ENCODE measurements at places on chromosomes 1 and 21.
A peak's percentile ranks its signal among the peaks of the same experiment; 100 is the strongest.

- no peak for DNase-seq
Observed at GRCh38 chr1:54927472-54928240, 40.7 kb upstream of the DHCR24 start.

- no peak for DNase-seq
Observed at GRCh38 chr1:15934211-15935055, 41.5 kb downstream of the ZBTB17 start.

DNA sequence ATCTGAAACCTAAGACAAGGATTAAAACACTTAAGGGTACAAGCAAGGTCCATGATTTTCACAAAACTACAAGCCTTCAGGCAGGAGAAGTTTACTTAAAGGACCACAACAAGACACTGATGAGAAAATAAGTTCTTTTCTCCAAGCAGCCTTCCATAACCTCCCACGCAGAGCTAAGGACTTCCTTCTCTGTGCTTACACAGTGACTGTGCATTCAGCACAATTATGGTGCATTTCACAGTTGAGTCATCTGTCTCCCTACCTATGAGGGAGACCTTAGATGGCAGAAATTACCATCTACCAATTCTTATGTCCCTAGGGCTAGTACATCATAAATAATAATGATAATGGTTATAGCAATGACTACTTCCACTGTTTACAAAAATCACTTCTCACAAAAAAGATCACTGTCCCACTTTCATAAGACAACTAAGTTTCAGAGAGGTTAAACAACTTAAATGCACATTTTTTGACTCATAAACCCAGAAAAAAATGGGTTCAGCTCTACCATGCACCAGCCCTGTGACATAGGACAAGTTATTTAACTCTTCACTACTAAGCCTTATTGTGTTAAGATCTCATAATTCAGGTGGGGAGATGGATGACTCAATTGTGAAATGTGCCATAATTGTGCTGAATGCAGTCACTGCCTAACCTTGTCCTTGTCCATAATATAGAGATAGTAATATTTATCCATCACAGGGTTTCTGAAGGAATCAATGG lies 45.3 kb downstream of the TARBP1 start:
- no peak for DNase-seq

GRCh38 chr1:7552402-7552801 lies 218.7 kb upstream of the VAMP3 start:
- no peak for DNase-seq

- DNase-seq = no peak
Observed at GRCh38 chr1:117600325-117600943, 5.4 kb upstream of the TENT5C start.

DNA sequence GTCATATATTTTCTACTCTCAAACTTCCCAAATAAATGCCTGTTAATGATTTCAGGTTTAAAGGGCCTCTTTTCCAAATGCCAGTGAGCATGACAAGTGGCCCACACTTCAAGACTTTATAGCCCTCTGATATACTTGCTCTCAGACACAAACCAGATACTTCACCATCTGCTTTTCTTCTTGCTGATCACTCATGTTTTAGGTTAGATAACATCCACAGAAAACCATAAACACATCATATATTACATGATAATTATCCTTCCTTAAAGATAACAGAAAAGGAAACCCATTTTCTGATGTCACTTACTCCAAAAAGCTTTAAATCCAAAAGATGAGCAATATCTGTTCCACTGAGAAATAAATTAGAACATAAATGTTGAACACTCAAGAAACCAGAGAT lies 723.5 kb downstream of the LTN1 start:
- DNase-seq = no peak

GRCh38 chr1:68121536-68121935 lies 71.1 kb upstream of the DIRAS3 start:
- DNase-seq = no peak

- no peak for DNase-seq
Observed at GRCh38 chr1:15282810-15283474, 35.9 kb downstream of the FHAD1 start.

- no peak for DNase-seq
Observed at GRCh38 chr1:95321531-95321930, 87.5 kb downstream of the RWDD3 start.

- no peak for DNase-seq
Observed at GRCh38 chr1:112712701-112713128, 2.4 kb downstream of the PPM1J start.

GRCh38 chr1:174391716-174392115 lies 56.0 kb upstream of the GPR52 start:
- DNase-seq = no peak

DNA sequence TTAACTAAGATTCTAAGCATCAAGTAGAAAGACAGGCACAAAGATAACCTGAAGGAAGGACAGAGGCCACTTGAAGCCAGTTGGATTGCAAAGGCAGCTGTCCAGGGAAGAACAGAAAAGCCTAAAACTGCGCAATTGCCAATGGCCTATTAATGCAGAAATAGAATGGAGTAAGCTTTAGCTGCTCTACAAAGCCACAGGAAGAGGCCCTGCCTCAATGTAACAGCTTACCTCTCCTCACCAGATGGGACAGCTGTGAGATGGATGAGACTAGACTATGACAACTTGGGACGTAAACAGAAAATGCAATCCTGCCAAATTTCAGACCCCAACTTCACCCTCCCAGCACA lies 176.5 kb downstream of the EIF4G3 start:
- no peak for DNase-seq

DNA sequence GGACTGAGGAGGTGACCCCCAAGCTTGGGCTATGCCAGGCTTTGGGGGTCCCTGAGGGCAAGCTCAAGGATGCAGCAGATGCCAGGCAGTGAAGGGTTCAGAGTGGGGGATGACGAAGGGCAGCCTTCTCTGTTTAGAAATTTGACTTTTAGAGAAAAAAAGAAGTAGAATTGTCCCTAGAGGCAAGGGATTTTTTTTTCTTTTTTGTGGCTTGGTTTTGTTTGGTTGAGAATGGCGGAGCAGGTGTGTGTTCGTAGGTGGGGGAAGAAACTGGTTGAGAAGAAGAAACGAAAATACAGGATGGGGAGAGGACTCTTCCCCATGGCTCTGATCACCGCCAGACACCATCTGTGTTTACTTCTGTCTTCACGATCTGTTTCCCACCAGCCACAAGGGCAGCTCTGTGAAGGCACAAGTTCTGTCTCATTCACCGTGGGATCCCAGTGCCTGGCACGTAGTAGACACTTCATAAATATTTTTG lies 8.2 kb downstream of the PLA2G5 start:
- no peak for DNase-seq

DNA sequence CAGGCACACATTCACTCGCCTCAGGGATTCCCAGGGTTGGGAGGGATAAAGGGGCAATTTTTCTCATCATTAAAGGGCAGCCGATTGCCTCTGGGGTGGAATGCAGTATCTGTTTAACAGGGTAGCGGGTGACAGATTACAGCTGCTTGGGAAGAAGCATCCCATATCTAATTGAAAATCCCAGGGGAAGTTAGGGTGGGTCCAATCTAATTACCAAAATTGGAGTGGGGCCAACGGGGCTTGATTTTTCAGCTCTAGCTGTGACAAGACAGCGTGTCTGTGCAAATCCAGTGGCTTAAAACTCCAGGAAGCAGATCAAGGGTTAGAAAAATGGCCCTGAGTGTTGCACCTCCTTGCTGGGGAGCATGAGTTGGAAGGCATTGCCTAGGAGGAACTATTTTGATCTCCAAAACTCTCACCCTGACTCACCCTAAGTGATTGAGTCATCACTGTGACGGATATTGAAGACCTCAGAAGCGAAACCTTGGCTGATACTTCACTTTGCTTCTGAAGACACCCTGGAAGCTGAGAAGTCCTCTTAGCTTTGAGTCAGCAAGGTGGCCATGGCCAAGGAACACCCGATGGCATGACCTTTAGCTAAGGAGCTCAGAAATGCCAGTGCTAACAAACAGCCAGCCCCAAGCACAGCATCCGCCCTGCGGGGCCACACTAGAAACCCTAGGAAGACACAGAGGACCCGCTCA lies 46.0 kb downstream of the GRHL3 start:
- peak; percentile 55 for DNase-seq

- no peak for DNase-seq
Observed at GRCh38 chr1:205068001-205068400, 16.3 kb downstream of the TMEM81 start.

GRCh38 chr1:232922485-232922884 lies 27.9 kb upstream of the NTPCR start:
- no peak for DNase-seq

DNA sequence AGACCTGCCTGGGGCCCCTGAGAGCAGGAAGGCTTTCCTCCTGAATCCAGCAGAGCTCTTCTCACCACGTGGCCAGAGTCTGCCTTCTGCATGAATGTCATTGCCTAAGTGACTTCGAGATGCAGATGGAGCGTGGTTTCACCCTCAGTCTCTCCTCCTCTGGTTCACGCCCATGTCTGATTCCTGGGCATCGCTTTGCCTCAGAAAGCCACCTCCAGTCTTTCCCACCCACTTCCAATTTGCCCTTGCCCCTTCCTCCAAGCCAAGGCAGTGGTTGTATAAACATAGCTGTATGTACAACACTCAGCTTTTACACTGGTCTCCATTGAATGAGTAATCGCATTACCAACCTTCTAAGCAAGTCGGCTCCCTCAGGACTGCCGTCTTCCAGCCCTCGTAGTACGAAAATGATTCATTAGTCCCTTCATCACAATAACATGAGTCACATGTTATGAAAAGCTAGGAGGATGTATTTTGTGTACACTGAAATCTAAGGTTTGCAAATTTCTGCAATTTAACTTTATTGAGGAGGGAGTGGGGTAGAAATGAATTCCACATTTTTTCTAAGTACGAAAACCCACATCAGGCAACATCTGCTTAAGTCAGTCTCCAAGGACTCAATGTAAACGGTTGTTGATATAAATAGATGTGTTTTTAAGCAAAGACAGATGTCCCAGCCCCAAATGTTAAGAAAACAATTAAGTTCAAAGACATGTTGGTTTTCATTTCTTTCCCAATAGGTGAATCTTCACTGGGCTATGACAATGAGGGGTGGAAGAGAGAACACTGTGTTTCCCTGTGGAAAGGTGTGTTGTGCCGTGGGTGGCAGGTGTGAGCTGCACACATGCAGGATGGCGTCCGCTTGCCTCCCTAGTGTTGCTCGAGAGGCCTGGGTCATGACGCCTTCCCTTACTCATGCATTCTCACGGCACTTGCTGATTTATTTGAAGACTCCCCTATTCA lies 32.3 kb upstream of the ETS2 start:
- DNase-seq = peak; percentile 43

DNA sequence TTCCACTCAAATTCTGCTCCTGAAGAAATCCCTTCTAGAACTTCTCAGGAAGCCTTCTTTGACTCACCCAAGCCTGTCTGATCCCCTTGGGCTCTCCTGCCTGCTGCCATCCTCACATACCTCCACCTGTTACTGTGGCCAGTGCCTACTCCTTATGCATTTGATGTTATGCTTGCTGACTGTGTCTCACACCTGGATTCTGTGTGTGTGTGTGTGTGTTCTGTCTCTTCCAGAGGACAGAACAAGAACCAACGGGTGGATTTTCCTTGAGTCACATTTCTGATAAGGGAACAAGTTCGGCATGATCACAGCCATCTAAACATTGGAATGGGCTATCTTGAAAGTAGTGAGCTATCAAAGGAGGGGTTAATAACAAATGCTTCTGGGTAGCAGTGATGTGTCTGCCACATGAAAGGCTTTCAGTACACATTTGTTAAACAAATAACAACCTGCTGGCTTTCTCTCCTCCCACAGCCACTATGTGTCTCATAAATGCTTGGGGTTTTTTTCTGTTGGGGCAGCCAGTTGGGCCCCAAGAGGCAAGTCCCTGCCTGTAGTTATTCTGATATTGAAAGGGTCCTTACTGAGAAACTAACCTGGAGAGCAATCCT lies 8.9 kb upstream of the GPR37L1 start:
- no peak for DNase-seq

DNA sequence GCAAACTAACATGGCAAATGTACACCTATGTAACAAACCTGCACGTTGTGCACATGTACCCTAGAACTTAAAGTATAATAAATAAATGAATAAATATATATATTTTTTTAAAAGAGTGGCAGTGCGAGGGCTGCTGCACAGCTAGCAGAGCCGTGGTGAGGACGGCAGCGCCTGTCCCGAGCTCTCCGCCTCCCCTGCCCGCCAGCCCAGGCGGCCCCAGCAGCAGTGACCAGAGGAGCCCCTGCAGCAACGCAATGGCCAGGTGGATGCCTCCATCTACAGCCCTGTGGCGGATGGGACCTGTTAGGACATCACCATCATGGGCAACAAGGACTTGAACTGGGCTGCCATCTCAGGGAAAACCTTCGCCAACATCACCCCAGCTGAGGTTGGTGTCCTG lies 351.9 kb downstream of the FAM72C start:
- no peak for DNase-seq

DNA sequence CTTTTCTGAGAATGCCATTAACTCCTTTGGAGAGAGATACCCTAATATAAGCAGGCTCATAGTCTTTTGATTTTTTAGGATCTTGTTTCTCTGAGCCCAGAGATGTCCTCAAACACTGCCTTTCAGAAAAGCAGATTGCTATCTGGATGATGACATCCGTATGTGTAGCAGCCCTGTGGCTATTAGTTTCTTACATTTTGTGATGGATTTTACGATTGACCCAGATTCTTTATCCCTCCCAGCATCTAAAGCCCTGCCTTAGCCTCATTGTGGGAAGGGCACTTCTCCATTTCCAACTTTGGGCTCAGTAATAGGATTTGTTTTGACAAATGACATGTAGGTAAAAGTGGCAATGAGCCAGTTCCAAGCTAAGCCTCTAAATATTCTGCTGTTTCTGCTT lies 300.3 kb downstream of the TTLL7 start:
- no peak for DNase-seq

DNA sequence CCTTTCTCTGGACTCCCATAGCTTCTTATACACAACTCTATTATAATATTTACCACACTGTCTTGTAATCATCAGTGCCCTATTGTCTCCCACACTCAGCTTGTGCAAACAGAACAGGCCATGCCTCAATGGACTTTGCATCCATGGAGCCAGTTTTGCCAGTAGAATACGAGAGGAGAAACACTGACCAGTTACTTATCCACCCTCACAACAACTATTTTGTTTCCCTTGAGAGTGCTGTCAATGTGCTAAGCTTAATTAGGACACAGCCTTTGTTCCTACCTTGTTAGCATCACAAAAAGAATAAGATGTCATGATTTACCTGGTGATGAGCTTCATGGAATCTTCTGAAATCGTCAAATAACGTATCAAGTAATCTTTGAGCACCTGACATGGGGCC lies 18.1 kb upstream of the LRRC52 start:
- no peak for DNase-seq

DNA sequence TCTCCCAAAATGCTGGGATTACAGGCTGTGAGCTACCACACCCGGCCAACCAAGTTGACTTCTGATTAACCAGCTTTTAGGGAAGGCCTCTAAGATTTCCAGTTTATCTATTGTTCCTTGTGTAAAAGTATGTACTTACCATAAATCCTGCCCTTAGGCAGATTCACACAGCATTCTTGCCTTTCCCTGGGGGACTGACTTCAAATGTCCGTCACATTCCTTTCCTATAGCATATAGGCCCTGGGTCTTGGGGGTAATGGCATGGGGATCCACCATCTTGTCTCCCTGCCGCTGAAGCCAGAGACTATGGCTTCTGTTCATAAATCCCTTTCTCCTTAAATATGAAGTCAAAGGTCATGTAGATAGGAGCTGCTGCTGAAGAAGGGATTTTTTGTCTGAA lies 872 bp upstream of the PINK1 start:
- no peak for DNase-seq

GRCh38 chr1:47797575-47797974 lies 199.6 kb downstream of the TRABD2B start:
- DNase-seq = no peak

Measured in stimulated activated CD8-positive, alpha-beta memory T cell treated with anti-CD3 and anti-CD28 coated beads, Interleukin-4, amount 100 ng/mL, for 48 hours (primary cell).